ENCODE measurements at places on chromosomes 16 and 17.

- peak; percentile 86 for DNase-seq
Observed at GRCh38 chr16:85553436-85554113, 59.5 kb upstream of the GSE1 start.

DNA sequence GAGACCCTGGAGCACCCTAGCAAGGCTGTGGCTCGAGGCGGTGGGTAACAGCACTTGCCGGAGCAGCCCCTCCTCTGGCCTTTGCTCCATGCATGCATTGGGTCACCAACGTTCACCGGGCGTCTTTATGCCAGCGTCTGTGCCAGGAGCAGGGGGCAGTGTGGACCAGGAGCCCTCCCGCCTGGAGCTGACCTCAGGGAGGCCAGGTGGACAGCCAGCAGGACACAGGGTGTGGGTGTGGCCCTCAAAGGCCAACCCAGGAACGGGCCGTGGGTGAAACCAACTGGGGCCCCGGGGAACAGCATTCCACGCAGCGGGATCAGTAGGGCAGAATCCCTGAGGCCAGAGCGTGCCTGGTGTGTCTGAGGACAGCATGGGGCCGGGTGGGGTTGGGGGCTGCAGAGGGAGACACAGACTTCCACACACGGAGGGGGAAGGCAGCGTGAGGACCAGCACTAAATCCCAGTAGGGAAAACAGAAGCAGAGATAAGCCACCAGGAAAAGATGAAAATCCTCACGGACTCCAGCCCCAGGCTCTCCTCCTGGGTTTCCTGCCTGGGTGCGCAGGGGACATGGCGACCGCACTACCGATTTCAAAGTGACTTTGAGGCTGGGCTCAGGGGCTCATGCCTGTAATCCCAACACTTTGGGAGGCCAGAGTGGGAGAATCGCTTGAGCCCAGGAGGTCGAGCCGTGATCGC is 2.9 kb upstream of the CD7 start:
- DNase-seq: no peak

DNA sequence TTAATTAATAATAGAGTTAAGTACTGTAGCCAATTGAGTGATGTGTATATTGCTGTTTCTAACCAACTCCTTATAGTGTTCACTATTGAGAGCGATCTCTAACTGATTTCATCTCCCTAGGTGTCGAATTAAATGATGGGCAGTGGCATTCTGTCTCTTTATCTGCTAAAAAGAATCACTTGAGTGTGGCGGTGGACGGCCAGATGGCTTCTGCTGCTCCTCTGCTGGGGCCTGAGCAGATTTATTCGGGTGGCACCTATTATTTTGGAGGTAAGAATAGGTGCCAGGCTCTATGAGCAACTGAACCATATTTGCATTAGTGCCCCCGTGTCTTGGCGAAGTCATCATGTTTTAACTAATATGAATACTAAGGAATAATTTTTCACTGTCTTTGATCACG is 184.6 kb downstream of the CNTNAP4 start:
- DNase-seq: no peak

DNA sequence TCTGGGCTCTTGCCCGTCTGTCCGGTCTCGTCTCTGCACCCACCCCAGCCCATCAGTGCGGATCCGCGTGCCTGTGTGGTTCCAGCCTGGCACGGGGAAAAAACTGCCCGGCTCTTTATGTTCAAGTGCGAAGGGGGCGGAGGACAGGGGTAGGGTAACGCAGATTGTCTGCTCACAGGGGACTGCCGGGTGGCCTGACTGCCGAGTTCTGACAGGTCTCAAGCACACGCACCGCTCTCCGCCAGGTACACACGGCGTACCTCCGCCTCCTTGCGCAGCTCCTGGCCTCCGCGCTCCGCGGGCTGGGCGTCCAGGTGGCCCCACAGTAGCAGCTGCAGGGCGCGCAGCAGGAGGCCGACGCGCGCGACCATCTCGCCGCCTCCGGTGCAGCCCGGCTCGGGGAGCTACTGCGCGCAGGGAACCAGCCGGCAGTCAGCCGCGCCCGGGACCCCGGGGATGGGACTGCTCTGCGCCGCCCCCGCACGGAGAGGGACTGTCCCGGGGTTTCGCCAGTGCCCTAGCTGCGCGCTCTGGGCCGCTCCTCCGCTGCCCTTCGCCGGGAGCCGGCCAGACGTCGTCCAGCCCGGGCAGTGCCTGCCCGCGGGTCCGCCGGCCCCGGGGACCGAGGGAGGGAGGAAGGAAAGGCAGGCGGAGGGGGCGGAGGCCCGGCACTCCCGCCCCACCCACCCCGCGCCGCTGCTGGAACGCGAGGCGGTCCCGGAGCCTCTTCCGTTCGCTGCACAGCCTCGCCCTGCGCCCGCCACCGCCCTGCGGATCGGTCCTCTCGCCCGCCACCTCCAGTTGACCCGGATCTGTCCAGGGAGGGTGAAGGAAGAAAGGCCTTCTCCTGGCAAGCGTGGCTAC is at the start of gene MMP28:
MMP28 (minus strand) TSS at position 635 of the 864 bp plus-strand sequence; CDS start at position 371, 264 bp downstream.
- peak; percentile 73 for DNase-seq

- DNase-seq: no peak
Observed at GRCh38 chr17:15909481-15909991, 35.4 kb upstream of the ADORA2B start.

DNA sequence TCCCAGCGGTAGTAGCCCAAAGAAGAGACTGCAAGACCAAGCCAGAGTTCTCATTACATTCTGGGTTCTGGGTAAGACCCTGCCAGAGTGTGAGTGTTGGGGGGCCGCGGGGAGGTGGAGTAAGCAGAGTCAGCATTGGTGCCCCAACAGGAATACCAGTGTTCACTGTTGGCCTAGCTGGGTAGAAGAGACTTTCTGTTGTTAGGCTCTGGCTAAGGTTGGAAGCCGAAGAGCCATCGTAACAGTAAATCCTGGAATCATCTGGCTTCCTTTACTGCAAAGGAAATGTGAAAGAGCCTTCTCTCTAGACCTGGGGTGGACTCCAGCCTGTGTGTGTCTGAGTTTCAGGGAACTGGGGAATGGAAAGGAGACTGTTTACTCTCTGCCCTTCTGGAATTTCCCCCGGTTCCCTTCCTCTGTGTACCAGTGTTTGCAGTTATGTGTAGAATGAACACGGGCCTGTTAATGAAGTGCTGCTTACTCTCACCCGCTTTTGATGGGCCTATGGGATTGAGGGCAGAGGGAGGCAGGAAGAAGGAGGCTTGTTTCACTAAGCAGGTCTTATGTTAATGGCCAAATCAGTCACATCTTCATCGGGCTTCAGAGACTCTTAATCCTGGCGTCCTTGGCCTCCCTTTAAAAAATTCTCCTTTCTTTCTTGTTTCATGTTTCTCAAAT is 68.5 kb downstream of the WWP2 start:
- no peak for DNase-seq

DNA sequence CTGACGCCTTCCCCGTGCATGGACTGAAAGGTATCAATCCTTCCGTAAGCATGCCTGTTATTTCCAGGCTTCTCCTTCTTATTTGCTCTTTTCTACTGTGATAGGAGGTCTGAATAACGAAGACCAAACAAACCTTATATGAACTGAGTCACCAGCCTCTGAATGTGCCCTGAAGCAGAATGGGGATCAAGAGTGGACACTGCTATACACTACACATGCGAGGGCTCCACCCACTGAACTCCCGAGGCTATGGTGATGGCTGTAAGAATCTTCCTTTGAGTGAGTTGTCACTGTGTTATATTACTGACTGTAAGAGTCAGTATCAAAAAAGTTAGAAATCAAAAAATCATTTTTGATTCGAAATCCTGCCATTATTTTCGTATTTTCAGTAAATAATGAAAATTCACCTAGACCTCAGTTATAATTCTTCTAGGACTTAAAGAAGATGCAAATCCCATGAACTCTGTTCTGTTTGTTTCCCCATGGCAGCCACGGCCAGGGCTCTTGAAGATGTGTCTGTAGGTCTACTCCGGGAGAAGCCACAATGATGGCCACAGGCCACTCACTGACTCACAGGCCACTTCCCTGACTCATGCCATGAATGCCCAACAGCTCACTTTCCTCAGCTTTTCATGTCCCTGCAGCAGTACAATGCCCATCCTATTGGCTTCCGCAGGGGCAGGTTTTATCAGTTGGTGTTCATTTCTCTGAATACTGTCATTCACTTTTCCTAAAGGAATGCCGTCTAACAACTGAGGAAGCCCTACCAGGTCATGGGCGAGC is 54.7 kb downstream of the ZZEF1 start:
- no peak for DNase-seq

- DNase-seq: no peak
Observed at GRCh38 chr16:59067205-59067604, 333.1 kb upstream of the GOT2 start.

DNA sequence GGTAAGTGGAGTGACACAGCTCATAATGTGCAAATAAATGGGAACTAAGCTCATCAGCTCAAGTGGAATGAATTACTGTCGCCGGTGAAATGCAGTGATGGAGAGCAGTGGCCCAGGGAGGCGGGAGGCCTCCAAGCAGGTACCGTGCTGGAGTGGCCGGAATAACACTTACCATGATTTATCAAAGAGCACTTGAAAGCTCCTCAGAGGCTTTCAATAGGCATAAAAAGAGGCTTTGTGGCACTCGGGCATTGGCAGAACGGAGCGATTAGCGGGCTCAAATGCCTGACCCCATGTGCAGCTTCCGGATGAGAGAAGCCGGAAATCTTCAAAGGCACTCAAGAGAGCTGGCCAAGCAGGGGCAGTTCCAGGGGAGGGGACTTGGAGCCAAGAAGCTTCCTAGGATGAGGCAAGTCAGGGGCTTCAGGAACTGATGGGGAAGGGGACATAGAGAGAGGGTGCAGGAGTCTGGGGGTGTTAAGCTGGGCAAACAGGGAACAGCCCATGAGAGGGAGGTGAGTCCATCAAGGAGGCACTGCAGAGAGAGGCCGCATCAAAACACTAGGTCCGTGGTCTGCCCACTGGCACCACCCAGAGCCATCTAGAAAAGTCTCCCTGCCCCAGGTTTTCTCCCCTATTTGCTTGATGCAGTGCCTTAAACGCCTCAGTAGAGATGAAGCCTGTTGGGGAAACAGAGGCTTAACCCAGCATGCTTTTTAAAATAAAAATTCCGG is 144.0 kb upstream of the IRX6 start:
- DNase-seq: no peak

- DNase-seq: no peak
Observed at GRCh38 chr16:49011901-49012300, 269.7 kb downstream of the CBLN1 start.
